EL (cell line): ENCODE measurements at places on chromosomes 11 and 22.

- no peak for DNase-seq
These were observed 67.3 kb upstream of the VSTM5 start for GRCh38 chr11:93917673-93918072.

GRCh38 chr11:105367129-105367528 is 227.6 kb upstream of the CARD18 start:
- DNase-seq = no peak

DNA sequence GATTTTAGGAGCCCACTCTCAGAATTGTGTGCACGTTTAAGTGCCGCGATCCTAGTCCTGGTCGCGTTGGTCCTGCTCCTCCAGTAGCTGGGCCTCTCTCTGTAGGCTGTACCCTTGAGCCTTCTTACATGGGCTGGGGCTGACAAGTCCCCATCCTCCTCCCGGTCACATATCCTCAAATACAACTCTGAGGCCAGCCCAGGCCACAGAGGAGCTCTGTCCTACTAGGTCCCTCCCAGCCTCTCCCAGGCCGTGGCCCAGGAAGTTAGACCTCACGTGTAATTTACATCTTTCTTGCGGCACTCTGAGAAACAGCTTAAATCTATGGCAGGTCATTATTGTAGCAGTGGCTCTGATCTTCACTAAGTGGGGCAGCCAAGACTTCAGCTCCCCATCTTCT is 207.2 kb upstream of the TBCEL start:
- DNase-seq = no peak

- no peak for DNase-seq
These were observed 13.6 kb downstream of the NPTXR start for GRCh38 chr22:38830026-38830844.

- peak; percentile 86 for DNase-seq
These were observed 55.0 kb downstream of the MYH9 start for GRCh38 chr22:36332623-36333332.

GRCh38 chr11:134915212-134915611 is 503.2 kb upstream of the B3GAT1 start:
- DNase-seq = no peak

GRCh38 chr22:38303974-38304373 is 13.3 kb downstream of the CSNK1E start:
- no peak for DNase-seq

- DNase-seq = peak; percentile 37
These were observed 711 bp downstream of the FDX1 start for GRCh38 chr11:110430267-110431050.

DNA sequence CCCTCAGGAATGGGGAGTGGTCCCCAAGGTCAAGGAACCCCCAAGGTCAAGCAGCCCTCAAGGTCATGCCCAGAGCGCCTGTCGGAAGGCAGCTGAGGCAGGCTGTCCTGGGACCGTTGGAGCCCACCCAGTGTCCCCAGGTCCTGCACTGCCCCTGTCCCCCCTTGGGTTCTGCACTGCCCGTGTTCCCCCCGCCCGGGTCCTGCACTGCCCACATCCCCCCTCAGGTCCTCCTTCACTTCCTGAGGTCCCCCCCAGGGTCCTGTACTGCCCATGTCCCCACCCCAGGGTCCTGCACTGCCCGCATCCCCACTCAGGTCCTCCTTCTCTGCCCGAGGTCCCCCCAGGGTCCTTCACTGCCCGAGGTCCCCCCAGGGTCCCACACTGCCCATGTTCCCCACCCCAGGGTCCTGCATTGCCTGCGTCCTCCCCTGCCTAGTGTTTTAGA is 1073.0 kb downstream of the BRD1 start:
- no peak for DNase-seq

DNA sequence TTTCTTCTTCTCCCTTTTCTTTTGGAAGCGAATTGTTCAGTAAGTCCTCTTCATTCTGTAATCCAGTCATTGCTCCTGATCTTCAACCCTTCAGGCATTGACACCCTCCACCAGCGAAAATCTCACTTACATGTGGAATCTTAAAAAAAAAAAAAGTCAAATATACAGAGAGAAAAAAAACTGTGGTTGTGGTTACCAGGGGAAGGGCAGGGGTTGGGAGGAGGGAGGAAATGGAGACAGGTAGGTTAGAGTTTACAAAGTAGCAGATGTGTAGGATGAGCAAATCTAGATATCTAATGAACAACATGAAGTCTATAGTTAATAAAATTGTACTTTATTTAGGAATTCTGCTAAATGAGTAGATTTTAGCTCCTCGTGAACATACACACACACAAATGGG is 17.7 kb upstream of the TMEM123 start:
- no peak for DNase-seq

GRCh38 chr11:11081288-11081687 is 223.4 kb upstream of the ZBED5 start:
- DNase-seq = no peak

GRCh38 chr22:39819429-39819828 is 74.1 kb downstream of the ENTHD1 start:
- DNase-seq = no peak

- DNase-seq = peak; percentile 5
These were observed 20.4 kb upstream of the EHF start for GRCh38 chr11:34600339-34601084.

DNA sequence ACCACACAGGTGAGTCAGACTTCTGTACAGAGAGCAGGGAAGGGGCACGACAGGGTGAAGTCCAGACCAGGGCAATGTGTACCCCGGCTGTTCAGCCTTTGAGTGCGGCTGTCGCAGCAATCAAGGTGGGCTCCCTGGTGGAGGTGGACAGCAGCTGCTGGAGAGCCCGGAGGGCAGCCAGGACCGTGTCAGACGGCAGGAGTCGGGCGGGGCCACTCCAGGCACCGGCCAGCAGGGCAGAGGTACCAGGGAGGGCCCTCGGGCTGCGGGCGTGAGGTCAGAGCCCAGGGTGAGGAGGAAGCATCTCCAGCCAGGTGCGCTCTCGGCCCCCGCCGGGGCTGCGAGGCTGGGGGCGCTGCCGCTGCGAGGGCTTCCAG is 802 bp upstream of the PIM3 start:
- peak; percentile 38 for DNase-seq

DNA sequence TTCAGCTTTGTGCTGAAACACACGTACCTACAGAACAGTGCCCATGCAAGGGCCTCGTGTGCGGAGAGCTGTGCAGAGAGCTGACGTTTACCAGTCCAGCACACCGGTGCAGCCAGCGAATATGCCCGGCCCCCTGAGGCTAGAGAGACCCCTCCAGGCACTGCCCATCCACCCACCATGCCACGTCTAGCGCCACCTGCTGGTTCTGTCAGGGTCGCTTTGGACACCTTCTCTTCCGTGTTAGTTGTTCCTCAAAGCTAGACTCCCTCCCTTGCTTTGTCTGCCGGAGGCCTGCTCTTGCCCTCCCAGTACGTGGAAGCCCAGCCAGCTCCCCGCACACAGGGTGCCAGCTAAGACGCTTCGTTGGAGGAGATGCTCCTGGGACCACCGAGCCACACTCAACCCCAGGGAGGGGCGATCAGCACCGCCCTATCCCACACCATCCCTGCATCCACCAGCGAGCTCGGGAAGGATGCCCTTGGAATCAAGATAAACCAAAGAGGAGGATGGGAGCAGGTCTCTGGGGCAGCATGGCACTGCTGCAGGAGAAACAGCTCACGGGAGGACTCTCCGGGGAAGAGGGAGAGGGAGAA is 43.4 kb downstream of the CPT1A start:
- peak; percentile 15 for DNase-seq

DNA sequence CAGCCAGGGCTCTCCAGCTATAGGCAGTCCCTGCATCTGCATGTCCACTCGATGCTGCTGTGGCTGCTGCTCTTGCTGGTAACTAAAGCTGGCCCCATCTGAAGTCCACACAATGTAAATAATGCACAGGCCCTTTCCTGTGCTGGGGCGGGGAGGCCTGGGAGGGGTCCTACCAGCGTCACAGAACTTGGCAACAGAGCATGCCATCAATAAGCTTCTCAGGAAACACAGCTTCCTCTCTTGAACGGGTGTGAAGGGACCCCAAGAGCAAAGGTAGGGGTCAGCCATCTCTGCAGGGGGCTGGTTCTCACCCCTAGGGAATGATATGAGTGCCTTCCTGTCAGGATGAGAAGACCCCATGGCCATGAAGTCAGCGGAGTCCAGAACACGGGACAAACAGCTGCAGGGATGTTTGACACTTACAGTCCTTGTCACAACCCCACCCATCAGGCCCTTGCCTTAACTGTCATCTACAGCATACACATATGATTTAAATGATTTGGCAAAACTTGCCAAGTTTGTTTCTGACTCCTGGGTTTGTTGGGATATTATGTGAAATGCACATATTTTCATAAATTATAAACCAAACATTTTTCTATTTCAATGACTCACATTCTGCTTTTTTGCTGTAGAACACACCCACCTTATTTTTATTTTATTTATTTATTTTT is 39.1 kb upstream of the LYVE1 start:
- DNase-seq = no peak

DNA sequence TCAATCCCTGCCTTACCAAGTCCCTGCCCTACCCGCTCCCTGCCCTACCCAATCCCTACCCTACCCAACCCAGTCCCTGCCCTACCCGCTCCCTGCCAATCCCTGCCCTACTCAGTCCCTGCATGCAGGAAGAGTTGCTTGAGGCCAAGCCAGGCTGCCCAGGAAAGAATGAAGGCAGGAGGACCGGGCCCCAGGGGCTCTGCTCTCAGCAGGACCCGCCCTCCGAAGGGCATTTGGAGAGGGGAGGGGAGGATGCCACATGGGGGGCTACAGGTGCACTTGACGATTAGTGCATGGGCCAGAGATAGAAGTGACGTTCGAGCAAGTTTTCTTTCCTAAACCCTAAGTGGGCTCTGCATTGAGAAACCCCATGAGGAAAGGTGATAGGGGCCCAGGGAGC is 581.2 kb downstream of the TBC1D22A start:
- DNase-seq = no peak

- peak; percentile 54 for DNase-seq
These were observed 59.0 kb downstream of the PPP2R1B start for GRCh38 chr11:111707039-111707690.

DNA sequence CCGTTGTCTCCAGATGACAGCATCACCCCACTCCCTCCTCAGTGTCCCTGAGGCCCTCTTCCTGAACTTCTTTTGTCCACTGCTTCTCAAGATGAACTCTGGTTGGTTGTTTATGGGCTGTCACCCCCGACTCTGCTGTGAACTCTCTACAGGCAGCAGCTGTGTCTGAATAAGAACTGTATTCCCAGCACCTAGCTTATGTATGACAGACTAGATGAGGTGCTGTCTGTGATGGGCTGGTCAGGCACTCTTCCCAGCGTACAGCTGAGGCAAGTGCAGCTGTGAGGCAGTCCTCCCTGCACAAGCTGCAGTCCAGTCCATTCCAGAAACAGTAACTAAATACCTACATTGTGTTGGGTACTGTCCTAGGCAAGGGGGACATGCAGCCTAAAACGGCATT is 111.4 kb upstream of the PITPNB start:
- no peak for DNase-seq

GRCh38 chr11:13576995-13577394 is 81.2 kb upstream of the PTH start:
- DNase-seq = no peak

DNA sequence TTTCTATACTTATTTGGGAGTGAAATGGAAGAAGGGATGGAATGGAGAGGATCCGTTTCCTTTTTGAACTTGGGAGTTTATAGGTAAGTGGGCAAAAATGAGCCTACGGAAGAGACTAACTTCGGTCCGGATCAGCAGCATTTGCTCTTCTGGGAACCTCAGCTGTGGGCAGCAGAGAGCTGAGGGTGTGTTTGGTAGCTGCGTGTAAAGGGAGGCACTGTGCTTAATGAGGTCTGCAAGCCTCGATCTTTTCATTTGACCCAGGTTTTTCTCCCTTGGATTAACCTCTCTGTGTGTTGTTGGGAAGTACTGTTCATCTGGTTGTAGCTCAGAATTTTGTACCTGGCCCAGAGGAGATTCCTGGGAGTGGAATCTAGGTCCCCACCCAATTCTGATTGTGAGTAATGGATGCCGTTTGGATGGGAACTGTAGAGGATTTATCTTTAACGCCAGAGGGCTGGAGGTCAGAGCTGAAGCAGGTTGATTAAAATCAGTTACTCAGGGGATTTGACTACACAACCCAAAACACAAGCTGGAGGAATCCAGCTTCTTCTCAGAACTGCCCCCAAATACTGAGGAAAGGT is 201.6 kb upstream of the SORL1-AS1 start:
- DNase-seq = no peak

DNA sequence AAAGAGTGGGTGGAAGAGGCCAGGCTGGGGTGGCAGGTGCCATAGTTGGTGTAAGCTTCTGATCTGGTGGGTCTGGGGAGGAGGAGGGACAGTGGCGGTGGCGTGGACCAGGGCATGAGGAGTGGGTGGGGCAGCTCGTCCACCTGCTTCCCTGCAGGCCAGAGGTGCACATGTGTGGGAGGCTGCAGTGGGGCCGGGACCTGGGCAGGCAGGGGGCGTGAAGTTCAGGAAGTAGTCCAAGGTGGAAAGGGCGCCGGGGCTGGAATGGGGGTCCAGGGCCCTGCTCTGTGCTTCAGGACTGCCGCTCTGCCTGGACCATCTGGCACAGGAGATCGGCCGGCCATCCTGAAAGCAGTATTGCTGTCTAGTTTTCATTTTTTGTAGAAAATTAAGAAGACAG is 15.9 kb downstream of the RIBC2 start:
- DNase-seq = no peak

- no peak for DNase-seq
These were observed 30.5 kb downstream of the CTNND1 start for GRCh38 chr11:57792060-57792541.

DNA sequence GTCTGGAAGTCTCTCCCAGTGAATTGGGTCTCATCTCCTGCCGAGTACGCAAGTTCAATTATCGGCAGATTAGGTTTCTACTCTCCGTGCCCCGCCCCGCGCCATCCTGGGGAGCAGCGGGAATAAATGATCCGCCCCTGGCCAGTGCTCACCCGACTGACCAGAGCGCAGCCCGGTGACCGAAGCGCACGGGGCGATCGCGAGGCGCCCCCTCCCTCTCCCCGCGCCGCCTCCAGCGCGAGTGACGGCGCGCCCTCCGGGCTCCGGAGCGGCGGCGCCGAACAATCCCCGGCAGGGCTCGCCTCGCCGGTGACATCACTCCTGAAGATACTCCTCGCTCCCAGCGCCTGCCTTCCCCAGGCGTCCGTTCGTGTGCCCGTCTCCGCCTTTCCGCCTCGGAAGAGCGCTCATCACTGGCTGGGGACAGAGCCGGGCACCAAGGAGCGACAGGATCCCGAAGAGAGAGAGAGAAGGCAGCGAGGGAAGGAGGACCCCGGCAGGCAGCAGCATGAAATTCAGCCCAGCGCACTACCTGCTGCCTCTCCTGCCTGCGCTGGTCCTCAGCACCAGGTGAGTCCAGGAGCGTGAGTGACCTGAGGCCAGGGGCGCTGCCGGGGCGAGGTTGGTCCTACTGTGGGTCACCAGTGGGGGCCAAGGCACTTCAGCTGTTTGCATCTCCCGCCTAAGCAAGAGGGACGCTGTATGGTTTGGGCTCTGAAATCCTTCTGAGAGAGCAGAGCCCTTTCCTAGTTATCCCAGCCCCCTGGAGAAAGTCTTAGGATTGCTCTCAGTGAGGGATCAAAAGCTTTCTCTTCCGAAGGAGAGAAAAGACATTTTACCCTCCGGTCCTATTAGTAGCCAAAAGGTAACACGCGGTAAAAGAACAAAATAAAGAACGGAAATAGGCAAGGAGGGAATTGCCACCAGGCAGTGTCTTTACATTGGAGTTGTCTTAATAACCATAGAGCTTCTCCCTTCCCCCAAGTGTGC is at the start of gene LUZP2:
LUZP2 (plus strand) TSS at position 318 of the 990 bp plus-strand sequence.
- peak; percentile 59 for DNase-seq
